Stimulated activated CD8-positive, alpha-beta memory T cell treated with anti-CD3 and anti-CD28 coated beads, Interleukin-4, amount 100 ng/mL, for 1 hour (primary cell): ENCODE measurements at places on chromosomes 5 and 9.

DNA sequence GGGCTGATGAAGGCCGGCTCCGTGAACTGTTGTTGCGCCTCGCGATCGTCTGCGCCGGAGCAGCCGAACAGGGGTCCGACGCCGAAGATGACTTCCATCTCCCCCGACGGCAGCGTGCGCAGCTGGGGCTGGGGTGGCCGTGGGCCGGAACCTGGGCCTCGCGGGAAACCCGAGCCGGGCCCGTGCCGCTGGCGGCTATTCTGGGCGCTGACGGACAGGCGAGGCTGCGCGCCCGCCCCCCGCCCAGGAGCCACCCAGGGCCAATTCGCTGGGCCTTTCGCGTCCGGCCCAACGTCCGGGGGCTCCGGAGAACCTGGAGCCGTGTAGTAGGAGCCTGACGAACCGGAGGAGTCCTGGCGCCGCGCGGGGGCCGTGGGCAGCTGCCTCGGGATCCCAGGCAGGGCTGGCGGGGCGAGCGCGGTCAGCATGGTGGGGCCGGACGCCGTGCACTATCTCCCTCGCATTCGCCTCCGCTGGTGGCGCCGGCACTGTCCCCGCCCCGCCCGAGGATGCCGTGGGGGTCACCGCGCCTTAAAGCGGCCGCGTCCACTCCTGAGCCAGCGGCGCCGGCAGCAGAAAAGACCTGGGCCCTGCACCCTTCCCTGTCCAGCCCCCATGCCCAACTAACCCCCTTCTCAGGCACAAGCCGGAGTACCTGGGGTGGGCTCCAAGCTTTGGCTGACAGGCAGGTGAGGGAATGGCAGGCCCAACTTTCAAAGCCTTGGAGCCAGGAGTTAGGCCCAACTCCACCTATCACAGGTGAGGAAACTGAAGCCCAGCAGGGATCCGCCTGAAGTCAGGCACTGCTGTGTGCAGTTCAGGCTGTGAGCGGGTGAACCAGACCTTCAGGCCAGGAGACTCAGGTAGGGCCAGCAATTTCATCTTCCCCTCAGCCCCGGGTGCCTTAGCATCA lies at the start of gene PROB1:
TSS of gene PROB1 (minus strand) at position 451 of the 913 bp plus-strand sequence. CDS start at position 428, 23 bp downstream.
- DNase-seq = no peak

GRCh38 chr9:77598524-77598923 lies 49.6 kb downstream of the GNA14 start:
- no peak for DNase-seq

GRCh38 chr5:68405026-68405684 lies 189.6 kb downstream of the PIK3R1 start:
- DNase-seq = no peak

DNA sequence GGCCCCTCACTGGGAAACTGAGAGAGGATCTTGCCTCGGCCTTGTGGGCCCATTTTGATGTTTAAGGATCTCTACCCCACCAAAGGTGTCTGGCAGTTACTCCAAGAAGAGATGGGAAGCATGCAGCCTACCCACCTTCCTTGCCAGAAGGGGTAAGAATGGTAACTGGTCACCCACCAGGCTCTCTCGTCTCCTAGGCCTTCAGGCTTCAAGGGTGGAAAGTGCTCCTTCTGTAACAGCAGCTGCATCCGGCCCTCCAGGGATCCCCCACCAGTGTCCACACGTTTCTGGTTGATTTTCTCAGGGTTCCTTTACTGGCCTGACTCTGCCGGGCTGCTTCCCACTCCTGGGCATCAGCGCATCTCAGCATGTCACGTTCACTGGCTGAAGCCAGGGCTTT lies 204.4 kb upstream of the IRX1 start:
- DNase-seq = no peak

GRCh38 chr9:133080161-133080560 lies 18.4 kb downstream of the CEL start:
- DNase-seq = no peak

DNA sequence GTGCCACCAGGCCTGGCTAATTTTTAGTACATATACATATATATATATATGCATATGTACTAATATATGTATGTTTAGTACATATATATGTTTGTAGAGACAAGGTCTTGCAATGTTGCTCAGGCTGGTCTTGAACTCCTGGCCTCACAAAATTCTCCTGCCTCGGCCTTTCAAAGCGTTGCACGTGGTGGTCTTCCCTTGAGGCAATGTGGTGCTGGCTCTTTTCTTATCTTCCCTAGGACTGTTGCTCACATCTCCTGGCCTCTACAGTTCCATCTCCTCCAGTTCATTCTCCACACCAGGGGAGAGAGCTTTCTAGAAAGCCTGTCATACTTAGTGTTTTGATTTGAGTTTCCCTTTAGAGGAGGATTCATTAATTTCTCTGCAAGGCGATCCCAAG lies 28.9 kb upstream of the TGFBR1 start:
- DNase-seq = no peak

GRCh38 chr5:174314261-174314660 lies 268.8 kb downstream of the NSG2 start:
- DNase-seq = no peak
